ENCODE measurements at places on chromosomes 7 and 10.
A peak's percentile ranks its signal among the peaks of the same experiment; 100 is the strongest.

DNA sequence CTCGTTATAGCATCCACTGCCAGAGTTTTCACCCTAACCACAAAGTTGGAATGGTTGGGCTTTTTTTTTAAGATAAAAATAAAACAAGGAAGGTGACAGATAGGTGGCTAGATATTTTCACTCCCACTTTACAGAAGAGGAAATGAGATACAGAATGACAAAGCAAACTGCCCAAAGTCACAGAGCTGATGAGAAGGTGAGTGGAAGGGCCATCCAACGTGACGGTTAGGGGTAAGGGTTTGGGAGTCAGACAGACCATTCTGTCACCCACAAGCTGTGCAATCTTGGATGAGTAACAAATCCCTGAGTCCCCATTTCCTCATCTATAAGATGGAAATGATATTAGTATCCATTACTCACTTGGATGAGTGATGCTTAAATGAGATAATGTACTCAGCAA, 106.9 kb upstream of the PDLIM1 start:
- no peak for DNase-seq

GRCh38 chr7:18081617-18082016, 54.0 kb upstream of the PRPS1L1 start:
- DNase-seq = no peak

DNA sequence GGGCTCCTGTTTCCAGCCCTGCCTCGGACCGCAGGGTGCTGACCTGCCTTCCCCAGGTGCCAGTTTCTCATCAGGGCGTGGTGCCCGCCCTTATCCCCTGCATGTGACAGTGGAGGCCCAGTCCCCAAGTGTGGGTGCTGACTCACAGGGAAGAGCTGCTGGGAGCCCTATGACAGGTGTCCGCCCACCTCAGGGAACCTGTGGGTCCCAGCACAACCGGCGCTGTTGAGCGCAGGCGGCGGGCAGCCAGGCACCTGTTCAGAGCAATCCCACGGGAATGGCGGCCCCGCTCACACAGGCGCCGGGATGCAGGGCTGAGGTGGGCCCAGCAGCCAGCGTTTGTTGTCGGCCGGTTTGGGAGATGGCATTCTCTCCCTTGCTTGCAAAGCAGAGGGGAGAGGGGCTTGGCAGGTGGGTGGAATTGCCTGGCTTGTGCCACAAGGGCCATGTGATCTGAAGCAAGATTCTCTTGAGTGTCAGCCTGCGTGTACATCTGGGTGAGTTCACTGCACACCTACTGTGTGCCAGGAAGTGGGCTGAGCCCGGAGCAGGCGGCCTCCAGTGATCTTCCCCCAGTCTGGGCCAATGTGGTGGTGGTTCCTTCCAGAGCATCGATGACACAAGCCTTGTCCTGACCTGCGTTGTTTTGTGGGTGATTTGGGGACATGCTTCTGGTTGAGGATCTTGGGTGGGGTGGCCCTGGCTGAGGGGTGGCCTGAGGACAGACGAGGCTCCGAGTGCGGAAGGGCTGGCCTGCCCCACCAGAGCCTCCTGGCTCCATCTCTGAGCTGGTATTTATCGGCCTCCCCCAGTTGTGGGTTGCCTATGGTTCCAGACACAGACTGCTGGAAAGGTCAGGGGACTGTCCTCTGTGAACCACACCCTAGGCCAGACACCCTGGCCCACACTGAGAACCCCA, 2.4 kb downstream of the PWWP2B start:
- DNase-seq = no peak

- no peak for DNase-seq
Observed at GRCh38 chr7:557558-557881, 37.9 kb upstream of the PDGFA start.

DNA sequence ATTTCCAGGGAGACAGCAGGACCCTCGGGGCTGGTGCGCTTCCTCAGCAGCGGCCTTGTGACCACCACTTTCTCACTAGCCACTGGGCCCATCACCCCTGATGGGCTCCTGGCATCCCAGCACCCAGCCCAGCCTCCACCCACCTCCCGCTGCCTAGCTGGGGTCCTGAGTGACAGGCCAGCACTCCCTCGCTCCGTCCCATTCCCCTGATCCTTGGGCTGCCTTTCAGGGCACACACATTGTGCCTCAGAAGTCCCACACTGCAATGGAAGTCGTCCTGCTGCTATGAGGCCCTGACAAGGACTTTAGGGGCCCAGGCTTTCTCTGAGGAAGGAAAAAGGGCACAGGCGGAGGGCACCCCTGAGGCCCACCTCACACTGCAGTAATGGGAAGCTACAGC, 12.4 kb downstream of the CAMK2B start:
- DNase-seq = no peak

DNA sequence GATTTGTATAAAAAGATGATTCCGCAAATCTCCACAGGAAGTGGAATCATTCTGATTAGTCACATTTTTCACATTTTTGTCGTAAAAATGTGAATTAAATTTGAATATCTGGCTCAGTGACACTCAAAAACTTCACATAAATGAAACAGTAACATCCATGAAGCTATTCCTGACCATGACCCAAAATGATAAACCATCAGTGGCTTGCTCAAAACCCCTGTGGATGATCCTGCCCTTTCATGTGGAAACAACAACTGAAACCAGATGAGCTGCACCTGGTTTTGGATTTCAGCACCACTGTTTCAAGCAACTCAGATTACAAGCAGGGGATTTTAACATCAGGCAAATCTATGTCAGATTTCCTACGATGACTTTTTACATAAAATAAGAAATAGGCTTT, 80.3 kb downstream of the AMPH start:
- no peak for DNase-seq

DNA sequence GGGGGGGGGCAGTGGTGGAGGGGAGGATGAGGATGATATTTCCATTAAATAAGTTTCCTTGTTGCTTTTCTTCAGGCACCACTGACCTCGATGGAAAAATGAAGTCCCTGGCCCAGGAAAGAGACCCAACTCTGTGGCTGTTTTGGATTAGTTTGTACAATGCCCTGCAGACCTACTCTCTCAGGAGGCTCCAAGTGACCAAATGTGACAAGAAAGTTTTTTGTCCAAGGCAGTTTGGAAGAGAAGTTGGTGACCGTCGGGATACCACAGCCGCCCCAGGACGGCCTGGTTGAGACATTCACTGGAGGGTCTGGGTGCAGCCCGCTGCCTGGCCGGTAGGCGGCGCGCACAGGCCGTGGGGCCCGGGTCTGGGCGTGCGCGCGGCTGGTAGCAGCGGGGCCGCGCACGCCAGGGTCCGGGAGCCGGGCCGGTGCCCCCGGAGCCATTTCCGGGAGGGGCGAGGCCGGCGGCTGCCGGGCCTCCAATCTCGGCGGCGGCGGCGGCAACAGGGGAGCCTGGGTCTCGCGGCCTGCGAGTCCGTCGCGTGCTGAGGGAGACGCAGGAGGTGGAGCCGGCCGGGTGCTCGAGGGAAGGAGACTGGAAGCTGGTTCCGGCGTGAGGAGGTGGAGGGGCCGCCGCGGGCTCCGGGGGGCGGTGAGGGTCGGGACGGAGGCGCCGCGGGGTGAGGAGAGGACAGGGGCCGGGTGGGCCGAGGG, at the start of gene SGPL1:
TSS of gene SGPL1 (plus strand) at position 445 of the 716 bp plus-strand sequence. CDS start 906 bp downstream, outside the sequence.
- peak; percentile 99 for DNase-seq

- DNase-seq = no peak
Observed at GRCh38 chr7:100723732-100724275, 3.5 kb downstream of the EPO start.

- DNase-seq = no peak
Observed at GRCh38 chr7:47940088-47941013, 7.9 kb downstream of the PKD1L1 start.

DNA sequence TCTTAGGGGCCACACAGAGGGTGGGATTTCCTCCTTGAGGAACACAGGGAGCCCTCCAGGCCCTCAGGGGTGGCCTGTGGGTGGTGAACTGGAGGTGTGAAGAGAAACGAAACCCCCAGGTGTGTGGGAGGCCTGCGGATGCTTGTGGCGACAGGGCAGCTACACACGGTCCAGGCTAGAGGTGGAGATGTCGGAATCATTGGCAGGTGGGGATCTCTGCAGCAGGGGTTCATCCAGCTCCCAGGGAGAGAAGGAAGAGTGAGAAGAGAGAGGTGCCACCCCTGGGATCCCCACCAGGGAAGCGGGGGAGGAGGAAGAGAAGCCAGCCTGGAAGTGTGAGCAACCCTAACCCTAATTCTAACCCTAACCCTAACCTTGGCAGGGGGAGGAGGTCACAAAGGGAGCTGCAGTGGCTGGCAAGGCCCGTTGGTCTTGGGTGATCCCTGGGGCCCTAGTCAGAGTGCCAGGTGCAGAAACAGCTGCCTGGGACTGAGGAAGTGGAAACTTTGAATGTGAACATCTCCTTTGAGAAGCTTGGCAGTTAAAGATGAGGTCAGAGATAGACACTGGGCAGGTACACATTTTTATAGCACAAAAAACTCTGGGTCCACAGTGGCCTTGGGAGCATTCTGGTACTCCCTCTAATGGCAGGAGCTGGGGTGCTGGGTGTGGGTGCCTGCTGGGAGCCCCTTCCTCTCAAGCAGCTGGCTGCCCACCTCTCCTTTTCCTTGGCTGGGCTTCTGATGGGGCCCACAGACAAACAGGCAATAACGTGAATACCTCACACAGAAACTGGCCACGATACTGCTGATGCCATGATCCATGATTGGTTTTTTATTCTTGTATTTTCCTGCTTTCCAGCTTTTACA, 6.8 kb upstream of the AEBP1 start:
- DNase-seq = no peak

DNA sequence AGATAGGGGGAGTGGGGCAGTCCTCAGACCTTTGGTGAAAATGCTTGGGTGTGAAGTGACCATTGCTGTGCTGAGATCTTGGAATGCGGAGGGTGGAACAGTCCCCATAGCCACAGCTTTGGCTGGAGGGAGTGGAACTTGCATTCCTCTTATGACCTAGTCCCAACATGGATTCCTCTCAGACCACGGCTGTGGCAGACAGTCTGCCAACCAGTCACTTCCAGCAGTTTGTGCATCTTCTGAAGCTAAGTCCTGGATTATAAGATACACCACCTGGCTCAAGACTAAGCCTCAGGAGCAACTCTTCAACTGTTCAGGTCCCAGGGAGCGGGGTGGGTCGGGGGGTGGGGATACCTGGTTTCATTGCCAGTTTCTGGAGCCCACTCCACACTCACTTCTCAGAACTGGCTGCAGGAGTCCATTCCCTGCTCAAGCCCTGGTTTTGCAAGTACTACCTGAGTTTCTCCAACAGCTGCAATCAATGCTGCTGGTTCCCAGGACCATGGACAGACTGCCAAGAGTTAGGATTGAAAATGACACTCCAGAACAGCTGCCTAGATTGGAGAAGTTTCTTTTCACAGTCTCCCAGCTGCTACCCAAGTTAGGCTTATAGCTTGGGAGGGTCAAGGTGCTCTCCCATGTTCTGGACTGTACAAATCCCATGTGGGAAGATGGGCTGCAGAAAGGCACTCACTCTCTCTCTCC, 29.1 kb upstream of the DGKB start:
- DNase-seq = no peak

- DNase-seq = no peak
Observed at GRCh38 chr7:29606287-29606721, 42.7 kb downstream of the PRR15 start.

- no peak for DNase-seq
Observed at GRCh38 chr7:842431-843031, 10.3 kb downstream of the SUN1 start.

GRCh38 chr10:132698761-132699391, 87.1 kb downstream of the NKX6-2 start:
- no peak for DNase-seq

DNA sequence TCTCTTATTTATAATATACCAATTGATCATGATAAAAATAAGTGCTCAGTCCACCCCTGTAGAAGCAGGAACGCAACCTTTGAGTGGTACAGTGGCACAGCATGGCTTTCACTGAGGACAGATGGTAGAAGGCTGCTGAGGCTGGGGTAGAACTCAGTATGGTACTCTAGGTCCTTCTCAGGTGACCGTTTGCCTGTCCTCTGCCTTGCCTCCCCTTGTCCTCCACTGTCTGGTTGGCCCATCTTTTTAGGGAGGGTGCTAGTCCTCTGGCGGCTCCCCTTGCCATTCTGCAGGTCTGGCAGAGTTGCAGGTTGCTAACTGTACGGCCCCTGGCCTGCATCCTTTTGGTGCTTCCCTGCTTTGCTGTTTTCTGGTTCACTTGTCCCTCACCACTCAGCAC, 27.3 kb downstream of the SLC18A2 start:
- no peak for DNase-seq

GRCh38 chr7:141263508-141263907, 189.6 kb downstream of the TMEM178B start:
- no peak for DNase-seq

GRCh38 chr7:102244601-102245000, 42.1 kb upstream of the SH2B2 start:
- DNase-seq = no peak

- DNase-seq = no peak
Observed at GRCh38 chr10:80118669-80119068, 13.9 kb upstream of the PLAC9 start.

- no peak for DNase-seq
Observed at GRCh38 chr10:122234416-122234815, 36.7 kb upstream of the BTBD16 start.

DNA sequence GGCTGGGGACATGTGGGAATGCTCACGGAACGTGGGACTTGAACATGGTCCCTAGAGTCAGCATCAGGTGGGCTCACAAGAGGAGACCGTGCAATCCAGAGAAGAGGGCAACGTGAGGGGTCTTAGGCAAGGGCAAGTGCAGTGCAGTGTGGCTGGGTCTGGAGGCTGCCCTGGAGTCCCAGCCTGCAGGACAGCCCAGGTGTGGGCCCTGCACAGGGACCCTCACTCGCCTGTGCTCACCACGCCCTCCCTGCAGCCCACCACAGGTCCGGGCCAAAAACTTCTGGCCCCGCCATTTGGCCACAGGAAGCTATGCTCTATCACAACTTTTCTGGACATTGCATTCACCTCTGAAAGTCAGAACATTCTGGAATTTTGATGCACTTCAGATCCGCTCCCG, 133.5 kb downstream of the PAXIP1 start:
- no peak for DNase-seq

GRCh38 chr10:29860166-29860565, 199.2 kb downstream of the JCAD start:
- DNase-seq = no peak

GRCh38 chr10:79146611-79147130, 77.9 kb downstream of the ZMIZ1 start:
- DNase-seq = no peak

DNA sequence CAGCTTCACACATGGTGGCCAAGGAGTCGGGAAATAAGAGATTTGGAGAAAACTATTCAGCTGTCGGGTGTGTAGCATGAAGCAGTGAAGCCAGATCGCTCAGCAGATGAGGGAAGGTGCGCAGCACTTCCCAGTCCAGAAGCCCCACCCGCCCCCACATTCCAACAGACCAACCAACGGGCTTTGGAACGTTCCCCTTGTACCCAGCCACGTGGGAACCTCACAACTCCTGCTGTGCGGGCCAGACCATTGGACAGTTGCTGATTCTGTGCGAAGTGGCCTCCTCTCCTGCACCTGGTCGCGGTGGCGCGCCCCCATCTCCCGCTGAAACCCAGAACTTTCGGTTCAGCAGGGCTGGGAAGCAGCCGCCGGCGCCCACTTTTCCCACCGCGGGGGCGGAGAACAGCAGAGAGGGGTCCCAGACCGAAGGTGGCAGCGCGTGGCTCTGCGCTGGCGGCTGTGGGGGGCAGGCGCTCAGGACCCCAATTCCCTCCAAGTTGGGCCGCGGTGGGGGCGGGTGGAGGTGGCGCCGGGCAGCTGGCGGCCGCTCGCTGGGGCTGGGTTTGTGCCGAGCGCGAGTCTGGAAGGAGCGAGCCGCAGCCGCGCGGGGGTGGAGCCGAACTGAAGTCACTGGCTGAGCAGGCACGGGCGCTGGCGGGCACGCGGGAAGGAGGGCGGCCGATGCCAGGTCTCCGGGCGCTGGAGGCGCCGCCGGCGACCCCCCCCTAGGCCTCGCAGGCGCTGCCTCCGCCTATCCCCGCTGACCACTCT, 1301.5 kb upstream of the SORCS1 start:
- peak; percentile 64 for DNase-seq

All from iPS-NIHi11 (cell line).